ENCODE measurements at places on chromosomes 12 and 14. TPM values are rescaled to one million over a fixed set of nuclear protein-coding genes. Genes with fewer than 3 reads are reported as not detected.
A peak's percentile ranks its signal among the peaks of the same experiment; 100 is the strongest.

GRCh38 chr12:22979854-22980469 is 355.0 kb downstream of the ETNK1 start:
- no peak for DNase-seq

IL22 gene
- not detected for polyA plus RNA-seq

OR4E2 gene
- 0.05 TPM for polyA plus RNA-seq

DNA sequence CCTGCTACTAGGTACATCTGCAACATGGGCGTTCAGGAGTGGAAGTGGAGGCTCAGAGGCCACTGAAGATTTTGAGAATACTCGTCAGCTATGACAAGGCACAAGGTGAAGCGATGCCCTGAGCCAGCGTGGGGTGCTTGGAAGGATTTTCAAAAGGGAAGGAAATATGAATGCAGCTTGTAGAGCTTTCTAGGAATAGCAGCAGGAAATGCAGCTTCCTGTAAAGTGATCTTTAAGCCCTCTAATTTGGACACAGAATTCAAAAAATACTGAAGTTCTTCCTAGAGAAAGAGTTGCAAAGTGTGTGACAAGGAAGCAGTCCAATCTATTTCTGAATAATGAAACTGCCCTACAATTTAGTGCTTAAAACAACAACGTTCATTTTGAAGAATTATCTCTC is 13.2 kb upstream of the C1S start:
- DNase-seq, result no peak

GRCh38 chr12:48351022-48351708 is 446 bp upstream of the ZNF641 start:
- DNase-seq, result peak; percentile 65

- no peak for DNase-seq
Observed at GRCh38 chr14:24920265-24921075, 129.5 kb downstream of the STXBP6 start.

DNA sequence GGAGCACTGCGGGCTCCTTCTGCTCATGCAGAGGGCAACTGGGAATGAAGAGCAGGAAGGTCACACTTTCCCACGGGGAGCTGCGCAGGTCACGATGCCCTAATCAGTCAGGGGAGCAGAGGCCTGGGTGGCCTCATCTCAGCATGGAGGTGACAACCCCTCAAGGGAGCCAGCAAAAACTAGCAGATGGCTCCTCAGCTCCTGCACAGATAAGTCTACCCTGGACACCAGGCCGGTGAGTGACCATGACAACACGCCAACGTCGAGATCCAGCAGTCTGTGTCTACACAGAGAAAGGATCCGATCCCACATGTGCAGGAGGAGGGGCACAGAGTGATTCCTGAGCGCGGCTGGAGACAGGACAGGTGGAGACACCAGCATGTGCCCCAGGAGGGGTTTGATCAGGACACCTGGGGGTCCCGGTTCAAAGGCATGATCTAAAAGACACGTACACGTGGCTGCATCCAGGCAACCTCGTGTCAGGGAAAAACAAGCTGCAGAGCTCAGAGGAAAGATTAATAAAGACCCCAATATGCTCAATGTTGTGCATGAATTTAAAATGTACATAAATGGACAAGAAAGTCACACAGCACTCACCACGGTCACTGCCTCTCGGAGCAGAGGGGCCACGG is 153.7 kb upstream of the SFSWAP start:
- DNase-seq, result no peak

CACNB3 gene
- 57.3 TPM for polyA plus RNA-seq

- DNase-seq, result peak; percentile 45
Observed at GRCh38 chr12:2691006-2691344, 103.8 kb upstream of the FKBP4 start.

TMEM253 gene
- 1.3 TPM for polyA plus RNA-seq

- peak; percentile 24 for DNase-seq
Observed at GRCh38 chr12:97142737-97143410, 235.8 kb downstream of the NEDD1 start.

DNA sequence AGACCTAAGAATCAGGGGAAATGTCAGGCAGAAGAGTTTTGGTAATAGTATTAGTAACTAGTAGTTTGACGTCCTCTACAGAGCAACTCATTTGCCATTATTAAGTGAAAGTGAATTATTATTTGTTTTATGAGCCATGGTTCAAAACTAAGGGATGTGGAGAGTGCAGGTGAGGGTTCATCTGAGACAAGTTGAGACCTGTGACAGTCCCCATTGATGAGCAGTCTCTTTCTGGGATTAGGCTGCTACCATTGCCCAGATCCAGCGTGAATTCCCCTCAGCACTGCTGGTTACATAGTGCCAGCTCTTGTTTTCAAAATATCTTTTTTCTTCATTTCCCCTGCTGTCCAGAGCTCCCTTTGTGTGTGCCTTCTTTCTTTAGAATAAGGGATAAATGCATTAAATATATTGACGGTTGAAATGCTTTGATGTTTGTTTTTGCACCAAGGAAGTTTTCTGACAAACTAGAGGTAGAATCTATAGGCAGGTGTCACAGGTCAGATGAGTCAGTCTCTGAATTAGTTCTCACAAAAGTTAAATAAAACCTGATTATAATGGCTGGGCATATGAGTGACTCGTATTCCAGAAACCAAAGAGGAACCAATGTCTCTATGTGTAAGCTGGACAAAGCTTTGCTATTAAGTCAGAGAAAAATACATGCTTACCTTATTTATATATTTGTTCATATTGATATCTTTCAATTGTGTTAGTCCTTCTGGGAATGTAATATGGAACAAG is 381.4 kb downstream of the TMEM117 start:
- no peak for DNase-seq

DNA sequence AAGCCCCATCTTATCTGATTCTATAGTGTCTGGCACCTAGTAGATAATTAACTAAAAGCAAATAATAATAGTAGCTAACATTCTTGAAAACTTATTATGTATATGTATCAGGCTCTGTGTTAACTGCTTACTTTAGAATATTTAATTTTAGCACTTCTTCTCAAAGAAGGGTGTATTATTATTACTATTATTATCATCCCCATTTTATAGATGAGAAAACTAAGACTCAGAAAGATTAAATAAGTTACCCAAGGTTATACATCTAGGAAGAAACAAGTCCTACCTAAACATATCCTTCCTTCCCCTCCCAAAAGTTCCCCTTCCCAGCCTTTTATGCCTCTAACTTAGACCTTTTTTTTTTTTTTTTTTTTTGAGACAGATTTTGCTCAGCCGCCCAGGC is 61.4 kb downstream of the UBR7 start:
- DNase-seq, result no peak

GCH1 gene
- 10.0 TPM for polyA plus RNA-seq

DNA sequence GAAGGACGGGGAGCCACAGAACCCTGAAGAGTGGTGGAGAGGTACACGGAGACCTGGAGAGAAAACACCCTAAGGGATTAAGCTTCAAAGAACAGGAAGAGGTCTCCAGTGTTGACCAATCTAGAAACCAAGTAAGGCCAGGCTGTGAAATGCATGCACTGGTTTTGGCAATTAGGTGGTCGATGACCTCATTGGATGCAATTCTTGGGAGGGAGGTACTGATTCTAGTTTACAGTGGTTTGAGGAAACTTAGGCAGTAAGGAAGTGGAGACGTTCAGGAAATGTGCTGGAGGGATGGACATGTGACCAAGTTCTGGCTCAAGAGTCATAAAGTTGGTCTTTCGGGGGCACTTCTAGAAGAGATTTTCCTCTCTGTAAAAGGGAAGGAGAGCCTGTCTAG is 91.3 kb upstream of the CEP83 start:
- no peak for DNase-seq

POLR3B gene
- 18.3 TPM for polyA plus RNA-seq

SERPINA5 gene
- 13.5 TPM for polyA plus RNA-seq

ABCC9 gene
- polyA plus RNA-seq, result 30.3 TPM

- DNase-seq, result no peak
Observed at GRCh38 chr14:33566082-33566481, 384.8 kb downstream of the EGLN3 start.

B4GALNT3 gene
- 18.3 TPM for polyA plus RNA-seq

PCK2 gene
- polyA plus RNA-seq, result 35.8 TPM

- no peak for DNase-seq
Observed at GRCh38 chr12:108691998-108692808, 39.1 kb downstream of the CORO1C start.

DNA sequence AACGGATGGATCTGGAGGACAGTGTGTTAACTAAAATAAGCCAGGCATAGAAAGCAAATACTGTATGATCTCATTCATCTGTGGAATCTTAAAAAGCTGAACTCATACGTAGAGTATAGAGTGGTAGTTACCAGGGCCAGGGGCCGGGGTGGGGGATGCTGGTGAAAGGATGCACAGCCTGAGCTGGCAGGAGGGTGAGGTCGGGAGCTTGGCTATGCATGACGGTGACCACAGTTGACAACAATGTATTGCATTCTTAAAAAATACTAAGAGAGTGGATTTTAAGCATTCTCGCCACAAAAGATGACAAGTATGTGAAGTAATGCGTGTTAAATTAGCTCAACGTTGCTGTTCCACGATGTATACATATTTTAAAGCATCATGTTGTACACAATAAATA is 351.3 kb downstream of the TMEM121 start:
- no peak for DNase-seq

DNA sequence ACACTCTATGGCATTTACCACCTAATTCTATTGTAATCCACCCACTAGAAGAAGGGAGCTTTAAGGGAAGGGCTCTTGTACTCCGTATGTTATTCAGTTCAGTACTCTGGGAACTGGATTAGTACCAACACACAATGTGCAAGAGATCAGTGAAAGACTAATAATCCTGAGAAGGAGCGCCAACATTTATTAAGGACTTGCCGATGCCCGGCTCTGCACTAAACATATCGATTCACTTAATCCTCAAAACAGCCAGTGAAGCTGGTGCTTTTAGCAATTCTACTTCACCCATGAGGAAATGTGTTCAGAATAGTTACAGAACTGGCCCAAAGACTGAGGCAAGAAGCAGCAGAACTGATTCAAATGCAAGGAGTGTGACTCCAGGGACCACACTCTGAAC is 80.9 kb downstream of the RPS6KA5 start:
- DNase-seq, result no peak

DNA sequence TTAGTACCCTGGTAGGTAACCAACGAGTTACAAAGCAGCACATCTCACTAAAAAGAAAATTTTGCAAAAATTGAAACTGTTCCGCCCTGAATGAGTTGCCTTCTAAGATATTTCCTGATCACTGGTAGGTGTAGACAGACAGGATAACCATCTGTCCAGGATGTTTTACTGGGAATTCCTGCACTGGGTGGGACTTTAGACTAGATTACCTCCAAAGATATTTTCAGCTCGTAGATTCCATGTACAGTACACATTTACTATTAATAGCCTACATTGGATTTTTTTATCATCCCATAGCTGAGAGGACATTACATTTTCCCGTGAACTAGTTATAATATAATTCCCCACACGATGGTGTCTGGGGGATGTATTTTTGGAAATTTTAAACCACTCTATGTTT is 139.6 kb downstream of the DYRK2 start:
- DNase-seq, result no peak

- no peak for DNase-seq
Observed at GRCh38 chr12:128458301-128458974, 191.5 kb downstream of the TMEM132C start.

B3GNT4 gene
- polyA plus RNA-seq, result 6.4 TPM

DNA sequence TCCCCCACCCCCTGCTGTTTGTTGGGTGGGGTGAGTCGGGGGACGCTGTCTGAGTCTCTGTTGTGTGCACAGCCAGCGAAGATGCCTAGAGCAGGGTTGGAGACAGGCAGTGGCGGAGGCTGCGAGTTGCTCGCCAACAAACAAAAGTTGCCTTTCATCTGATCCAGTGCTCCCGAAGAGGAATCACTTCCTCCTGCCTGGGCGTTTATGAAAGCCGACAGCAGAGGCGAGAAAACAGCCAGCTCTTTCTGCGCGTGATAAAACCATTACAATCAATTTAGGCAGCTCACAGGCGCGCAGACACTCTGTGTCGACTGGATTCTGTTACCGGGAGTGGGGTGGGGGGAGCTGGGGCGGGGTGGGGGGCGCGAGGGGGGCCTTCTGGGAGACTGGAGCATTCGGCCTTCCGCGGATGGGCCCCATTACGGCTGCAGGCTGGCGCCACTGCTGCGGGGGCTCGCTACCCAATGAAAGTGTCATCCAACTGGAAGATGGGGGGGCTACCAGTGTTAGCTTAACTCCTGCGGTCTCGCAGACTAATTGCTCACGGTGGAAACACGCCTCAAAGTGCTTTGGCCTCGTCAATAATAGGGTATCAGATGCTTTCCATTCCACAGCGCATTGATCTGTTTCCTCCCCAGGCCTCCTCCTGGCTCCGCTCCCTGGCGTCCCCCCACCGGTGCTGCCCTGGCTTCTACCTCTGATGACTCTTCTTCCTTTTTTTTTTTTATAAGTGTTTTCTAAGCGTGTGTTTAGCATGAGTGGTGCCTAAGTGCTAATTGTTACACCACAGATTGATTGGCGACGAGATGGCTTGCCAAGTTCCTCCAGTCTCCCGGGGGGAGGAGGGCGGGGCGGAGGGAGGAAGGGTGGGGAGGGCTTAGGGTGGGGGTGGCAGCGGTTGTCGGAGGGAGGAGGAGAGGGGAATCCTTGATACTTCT is 678.4 kb downstream of the MED13L start:
- peak; percentile 24 for DNase-seq

SERPINA6 gene
- polyA plus RNA-seq, result 7.5 TPM

- no peak for DNase-seq
Observed at GRCh38 chr12:95687937-95688336, 102.6 kb downstream of the NTN4 start.

DNA sequence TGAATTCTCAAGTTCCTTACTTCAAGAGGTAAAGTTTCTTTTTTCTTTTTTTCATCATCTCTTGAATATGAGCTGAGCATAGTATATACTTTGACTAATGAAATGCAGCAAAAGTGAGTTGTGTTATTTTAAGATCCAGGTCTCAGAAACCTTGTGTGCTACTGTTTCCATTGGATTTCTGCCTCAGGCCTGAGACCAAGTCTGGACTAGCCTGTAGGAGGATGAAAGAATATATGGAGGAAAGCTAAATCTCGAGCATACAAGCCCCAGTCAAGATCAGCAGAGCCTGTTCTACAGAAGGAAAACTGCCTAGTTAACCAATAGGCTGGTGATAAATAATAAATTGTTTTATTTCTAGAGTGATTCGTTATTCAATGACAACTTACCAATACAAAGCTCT is 652.5 kb downstream of the C12orf50 start:
- no peak for DNase-seq

DNA sequence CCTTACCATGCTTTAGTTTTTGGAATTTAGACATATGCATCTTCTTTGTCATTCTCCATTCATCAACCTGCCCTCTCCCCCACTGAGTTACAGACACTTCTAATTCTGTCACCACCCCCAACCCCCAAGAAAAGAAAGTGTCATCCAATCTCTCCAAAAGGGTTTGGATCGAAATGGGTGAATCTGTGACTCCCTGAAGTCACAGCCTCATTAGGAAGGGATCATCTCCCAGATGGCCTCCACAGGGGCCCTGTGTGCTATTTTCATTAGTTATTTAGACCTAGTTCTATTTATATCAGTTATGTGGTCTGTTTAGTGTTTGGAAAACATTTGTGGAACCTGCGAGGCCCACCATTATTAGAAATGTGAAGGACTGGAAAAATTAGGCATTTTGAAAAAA is 191.0 kb upstream of the ATP2B1 start:
- DNase-seq, result no peak

ITPR2 gene
- 16.5 TPM for polyA plus RNA-seq

All from left kidney (tissue), 8 donors.